ENCODE measurements at places on chromosomes 12 and 14. TPM values are rescaled to one million over a fixed set of nuclear protein-coding genes. Genes with fewer than 3 reads are reported as not detected.

GPR84 gene
- total RNA-seq: 0.57 TPM

CBLN3 gene
- total RNA-seq: 1.3 TPM

MUCL1 gene
- not detected for total RNA-seq

FAM181A gene
- not detected for total RNA-seq

IPO4 gene
- 56.3 TPM for total RNA-seq

GARIN6 gene
- not detected for total RNA-seq

APEX1 gene
- 142 TPM for total RNA-seq

INHBE gene
- total RNA-seq: not detected

FOXM1 gene
- 142 TPM for total RNA-seq

LPAR5 gene
- 16.8 TPM for total RNA-seq

GRCh38 chr12:118238888-118239287 is 103.0 kb downstream of the PEBP1 start:
- DNase-seq: no peak

- no peak for DNase-seq
Observed at GRCh38 chr14:77339407-77339806, 18.6 kb downstream of the GSTZ1 start.

- DNase-seq: no peak
Observed at GRCh38 chr12:132141976-132142678, 2.0 kb downstream of the DDX51 start.

- DNase-seq: peak; percentile 45
Observed at GRCh38 chr12:14774906-14775635, 28.2 kb downstream of the WBP11 start.

- DNase-seq: no peak
Observed at GRCh38 chr14:103296987-103297386, 37.0 kb upstream of the EIF5 start.

- DNase-seq: no peak
Observed at GRCh38 chr12:41013881-41014642, 174.1 kb upstream of the PDZRN4 start.

DNA sequence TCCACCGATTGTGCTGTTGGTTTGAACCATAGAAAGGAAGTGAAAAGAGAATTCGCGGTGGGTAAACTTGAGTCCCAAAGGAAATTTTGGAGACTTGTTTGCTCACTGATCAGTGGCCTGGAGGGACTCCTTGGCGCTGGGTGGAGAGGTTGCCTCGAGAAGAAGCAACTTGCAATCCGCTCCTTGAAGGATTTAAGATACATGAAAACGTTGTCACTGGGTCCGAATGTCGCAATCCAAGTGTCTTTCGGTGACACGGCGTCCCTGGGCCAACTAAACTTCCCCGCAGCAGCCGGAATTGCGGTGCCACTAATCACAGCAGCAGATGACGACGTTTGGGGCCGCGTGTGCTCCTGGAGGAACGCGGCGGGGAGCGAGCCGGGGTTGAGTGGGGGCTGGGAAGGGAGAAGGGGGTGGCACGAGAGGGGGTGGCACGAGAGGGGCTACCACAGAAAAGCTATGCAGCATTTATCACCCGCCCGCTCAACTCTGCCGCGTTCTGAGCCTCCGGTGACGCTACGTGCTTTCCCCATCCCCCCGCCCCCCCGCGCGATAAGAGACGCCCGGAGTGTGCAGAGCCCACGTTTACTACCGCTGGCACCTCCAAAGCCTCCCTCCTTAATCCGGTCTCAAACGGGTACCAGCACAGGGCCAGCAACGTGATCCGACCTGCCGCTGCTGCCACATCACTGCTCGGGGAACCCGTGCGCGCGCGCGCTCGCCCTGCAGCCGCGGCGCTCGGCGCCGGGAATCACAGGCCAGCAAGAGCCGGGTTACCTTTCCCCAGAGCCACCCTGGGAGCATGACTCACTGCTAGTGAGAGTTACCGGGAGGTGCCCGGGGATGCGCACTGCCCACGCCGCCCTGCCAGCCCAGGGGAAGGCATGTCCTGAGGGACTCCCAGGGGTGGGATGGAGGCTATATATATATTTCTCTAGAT is 833 bp upstream of the BHLHE41 start:
- peak; percentile 37 for DNase-seq

GRCh38 chr12:65308601-65309071 is 30.2 kb downstream of the MSRB3 start:
- no peak for DNase-seq

DNA sequence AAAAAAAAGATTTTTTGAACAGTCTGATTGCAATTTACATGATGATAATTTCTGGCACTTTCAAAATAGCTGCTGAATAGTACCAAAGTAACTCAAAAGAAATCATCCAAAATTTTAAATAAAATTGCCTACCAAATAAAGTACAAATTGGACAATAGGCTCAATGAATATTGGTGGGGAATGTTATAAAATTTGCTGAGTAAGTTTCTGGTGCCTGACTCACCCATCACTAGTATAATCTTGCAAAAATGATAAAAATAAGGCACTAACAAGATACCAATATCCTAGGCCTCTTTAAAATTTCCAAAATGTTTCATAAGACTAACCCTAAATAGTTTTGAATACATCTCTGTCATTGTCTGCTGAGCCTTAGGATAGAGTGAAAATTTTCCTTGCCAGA is 145.3 kb upstream of the LRFN5 start:
- DNase-seq: no peak

DNA sequence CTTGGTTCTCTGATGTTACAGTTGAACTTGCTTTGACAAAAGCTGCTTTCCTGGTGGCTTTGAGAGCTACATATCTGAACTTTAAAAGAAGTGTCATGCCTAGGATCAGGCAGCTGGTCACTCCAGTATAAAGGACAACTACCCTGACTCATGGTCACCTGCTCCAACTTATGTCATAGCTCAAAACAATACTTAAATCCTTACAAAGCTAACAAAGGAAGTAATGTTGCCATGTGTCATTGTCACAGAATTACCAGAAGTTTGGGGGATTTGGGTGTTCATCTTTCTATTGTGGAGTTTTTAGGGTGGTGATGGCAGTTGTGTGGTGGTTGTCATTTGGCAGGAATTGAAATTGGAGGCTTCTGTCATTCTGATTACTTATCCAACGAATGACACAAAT is 1.8 kb upstream of the TCP11L2 start:
- DNase-seq: no peak

- DNase-seq: no peak
Observed at GRCh38 chr14:32043624-32044023, 33.5 kb upstream of the ARHGAP5 start.

- no peak for DNase-seq
Observed at GRCh38 chr14:51821822-51822221, 38.6 kb upstream of the GNG2 start.

DNA sequence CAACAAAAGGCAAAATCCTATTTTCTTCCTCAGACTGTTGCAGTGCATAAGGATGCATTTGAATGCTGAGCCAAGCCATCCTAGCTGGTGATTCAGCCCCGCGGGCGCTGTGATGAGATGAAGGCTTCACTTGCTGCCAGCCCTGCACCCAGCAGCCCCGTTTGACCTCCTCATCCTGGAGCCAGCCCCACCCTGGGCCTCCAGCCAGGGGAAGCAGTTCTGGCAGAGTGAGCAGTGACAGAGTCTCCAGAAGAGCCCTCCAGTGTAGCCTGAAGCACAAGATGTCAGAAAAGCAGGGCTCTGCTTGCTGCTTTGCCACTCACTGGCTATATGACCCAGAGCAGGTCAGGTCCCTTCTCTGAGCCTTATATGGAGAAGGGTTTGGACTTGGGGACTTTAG is 96.2 kb upstream of the HSPB8 start:
- no peak for DNase-seq

- DNase-seq: no peak
Observed at GRCh38 chr12:51815571-51815970, 32.9 kb downstream of the FIGNL2 start.

GRCh38 chr14:29454026-29454693 is 473.5 kb downstream of the PRKD1 start:
- no peak for DNase-seq

DNA sequence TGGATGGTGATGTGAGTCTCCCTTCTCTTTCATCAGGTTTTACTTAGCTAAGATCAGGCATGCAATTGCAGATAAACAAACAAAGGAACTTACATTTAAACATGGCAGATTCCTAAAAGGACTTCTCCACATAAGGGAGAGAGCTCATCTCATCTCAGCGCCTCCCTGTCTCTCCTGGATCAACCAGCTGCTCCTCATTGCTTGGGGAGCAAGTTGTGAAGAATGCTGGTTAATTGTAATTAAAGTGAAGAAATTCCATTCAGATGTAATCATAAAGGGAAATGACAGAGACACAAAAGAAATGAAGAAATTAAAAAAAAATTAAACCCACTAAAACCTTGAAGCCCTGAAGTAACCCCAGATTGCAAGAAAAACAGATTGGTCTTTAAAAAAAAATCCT is 104.4 kb upstream of the DIO2 start:
- no peak for DNase-seq

- no peak for DNase-seq
Observed at GRCh38 chr14:89315493-89316470, 101.3 kb downstream of the FOXN3 start.

GRCh38 chr12:66589095-66589494 is 89.8 kb downstream of the GRIP1 start:
- DNase-seq: no peak

DNA sequence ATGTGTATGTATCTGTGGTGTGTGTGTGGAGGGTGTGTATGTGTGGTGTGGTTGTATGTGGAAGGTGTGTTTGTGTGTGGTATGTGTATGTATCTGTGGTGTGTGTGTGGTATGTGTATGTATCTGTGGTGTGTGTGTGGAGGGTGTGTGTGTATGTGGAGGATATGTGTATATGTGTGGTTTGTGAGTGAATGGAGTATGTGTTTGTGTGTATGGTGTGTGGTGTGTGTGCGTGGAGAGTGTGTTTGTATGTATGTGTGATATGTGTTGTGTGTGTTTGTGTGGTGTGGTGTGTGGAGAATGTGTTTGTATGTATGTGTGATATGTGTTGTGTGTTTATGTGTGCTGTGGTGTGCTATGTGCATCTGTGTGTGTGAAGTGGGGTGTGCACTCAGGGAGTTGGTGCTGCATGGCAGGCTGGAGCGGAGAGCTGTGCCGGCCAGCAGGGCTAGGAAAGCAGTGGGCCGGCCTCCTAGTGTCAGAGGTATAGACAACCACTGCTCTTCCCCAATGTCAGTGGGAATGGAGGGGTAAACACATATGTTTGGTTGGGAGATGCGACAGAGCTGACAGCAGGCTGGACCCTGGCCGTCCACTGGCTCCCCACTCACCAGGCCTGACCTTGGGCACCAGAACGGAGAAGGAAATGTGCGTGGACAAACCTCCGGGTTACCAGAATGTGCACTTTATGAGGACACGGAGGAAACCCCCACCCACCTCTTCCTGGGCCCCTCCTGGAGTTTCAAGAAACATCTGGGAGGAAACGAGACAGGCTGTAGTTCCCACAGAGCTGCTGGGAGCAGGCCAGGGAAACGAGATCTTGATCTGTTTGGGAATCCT is 60.7 kb downstream of the CLMN start:
- no peak for DNase-seq

DNA sequence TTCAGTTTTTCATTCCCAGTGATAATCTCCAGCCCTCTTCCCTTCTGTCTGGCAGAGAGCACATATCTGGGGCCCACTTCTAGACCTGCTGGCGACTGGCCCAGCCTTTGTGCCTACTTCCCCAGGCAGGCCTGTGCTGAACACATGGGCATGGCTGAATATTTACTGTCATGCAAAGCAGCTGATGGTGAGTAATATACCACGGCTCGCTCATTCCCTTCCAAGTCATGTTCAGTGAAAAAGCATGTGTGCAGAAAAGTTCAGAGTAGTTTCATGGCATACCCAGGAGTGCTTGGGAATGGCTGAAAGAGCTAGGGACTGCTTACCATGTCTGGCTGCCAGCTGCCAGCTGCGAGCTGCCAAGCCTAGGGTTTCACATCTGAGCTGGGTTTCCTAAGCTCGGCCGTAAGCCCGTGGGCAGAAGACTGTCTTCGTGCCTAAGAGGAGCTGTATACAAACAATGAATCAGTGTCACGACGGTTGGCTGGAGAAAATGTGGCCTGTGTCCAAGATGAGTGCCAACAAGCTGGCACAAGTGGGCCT is 179.9 kb upstream of the PELI2 start:
- no peak for DNase-seq

- DNase-seq: no peak
Observed at GRCh38 chr12:76495556-76495955, 64.0 kb downstream of the OSBPL8 start.

- no peak for DNase-seq
Observed at GRCh38 chr12:23540572-23540971, 408.9 kb downstream of the SOX5 start.

DNA sequence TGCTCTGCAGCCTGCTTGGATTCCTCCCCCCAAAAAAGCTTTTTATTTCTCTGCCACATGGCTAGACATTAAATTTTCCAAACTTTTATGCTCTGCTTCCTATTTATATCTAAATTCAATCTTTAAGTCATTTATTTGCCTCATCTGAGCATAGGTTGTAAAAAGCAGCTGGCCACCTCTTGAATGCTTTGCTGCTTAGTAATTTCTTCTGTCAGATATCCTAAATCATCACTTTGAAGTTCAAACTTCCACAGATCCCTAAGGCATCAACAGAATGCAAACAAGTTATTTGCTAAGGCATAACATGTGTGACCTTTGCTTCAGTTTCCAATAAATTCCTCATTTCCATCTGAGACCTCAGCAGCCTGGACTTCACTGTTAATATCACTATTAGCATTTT is 209.6 kb downstream of the FSCB start:
- no peak for DNase-seq

DNA sequence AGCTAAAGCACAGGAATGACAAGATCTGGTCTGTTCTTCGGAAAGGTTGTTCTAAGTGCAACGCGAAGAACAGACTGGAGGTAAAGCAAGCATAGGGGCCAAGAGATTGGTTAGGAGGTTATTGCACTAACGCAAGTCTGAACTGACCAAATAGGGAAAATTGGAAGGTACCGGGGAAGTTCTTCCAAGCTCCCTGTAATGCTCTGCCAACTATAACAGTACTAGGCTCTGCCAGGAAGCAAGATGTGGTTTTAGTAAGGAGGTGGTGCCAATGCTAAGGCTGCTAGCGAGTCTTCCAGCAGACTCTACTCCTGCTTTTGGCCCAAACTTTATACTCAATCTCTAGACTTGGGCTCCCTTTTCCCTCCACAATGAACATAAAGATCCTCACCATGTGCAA is 138.6 kb downstream of the PAWR start:
- DNase-seq: no peak

DNA sequence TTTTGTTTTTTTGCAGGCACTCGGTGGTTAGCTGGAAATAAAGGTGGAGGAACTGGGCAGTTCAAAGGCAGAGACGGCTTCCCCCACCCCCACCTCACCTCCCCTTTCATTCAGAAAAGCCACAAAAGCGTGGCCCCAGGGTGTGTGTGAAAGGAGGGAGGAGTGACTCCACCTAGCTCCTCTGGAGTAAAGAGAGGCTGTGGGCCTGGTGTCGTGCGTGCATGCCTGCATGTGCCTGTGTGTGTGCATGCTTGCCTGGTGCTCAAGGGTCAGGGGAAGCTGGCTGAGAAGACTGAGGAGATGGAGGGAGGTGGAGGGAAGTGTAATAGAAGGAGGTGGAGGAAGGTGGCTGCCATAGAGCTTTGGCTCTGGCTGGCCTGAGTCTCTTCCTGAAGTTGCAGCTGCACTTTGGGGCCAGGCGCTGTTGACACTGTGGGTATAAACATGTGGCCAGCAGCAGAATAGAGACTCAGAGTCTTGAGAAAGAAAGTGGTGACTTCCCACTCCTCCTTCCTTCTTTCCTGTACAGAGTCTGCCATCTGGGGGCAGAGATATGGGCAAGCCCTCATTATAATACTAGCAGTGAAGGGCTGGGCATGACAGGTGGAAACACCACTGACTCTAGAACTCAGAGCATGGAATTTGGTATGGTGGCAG is 36.9 kb upstream of the SINHCAF start:
- DNase-seq: peak; percentile 70
